ENCODE measurements at places on chromosomes 3 and 15.

- DNase-seq, result no peak
Observed at GRCh38 chr15:78673917-78674444, 33.0 kb upstream of the CHRNB4 start.

GRCh38 chr3:87004883-87005282, 13.9 kb upstream of the VGLL3 start:
- DNase-seq, result no peak

- DNase-seq, result no peak
Observed at GRCh38 chr15:23401627-23402026, 45.4 kb downstream of the GOLGA6L2 start.

- DNase-seq, result peak; percentile 20
Observed at GRCh38 chr3:187966636-187967406, 187.1 kb upstream of the LPP start.

DNA sequence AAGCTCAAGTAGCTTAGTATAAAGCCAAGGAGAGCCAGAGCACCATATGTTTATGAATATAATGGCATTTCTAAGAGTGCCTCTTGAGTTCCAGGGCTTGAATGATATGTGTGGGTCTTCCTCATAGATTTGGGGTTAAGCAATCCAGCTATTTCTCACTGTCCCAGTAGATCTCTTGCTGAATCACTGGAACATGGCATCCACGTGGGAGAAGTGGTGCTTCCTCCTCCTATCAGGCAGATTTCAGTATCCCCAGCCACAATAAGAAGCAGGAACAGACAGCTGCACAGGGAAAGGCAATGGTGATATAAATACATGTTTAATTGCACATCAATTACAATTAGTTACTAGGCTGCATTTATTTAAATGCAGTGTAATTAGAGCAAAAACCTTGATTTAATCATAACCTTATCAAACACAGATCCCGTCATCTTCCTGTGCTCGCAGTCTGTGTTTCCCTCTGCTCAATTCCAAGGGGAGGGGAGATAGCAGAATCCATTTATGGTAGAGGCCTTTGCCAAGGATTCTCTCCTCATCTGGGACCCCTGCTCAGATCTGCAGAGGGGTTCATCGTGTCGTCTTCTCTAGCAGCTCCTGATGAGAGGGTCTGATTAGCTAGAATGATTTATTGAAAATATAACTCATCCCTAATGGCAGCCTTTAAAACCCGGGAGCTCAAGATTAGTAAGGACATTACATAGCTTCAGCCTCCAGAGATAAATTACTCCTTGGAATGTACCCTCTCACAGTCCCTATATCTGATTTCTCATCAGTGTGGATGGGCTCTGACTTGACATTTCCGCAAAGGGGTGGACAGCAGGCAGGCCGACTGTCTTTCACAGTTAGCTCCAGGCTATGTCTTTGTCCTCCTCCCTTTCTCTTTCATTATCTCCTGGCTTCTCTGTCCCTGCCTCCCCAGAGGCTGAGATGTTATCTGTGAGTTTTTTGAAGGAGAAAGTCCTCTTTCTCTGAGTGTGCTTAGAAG, 775.9 kb downstream of the AGBL1 start:
- no peak for DNase-seq

DNA sequence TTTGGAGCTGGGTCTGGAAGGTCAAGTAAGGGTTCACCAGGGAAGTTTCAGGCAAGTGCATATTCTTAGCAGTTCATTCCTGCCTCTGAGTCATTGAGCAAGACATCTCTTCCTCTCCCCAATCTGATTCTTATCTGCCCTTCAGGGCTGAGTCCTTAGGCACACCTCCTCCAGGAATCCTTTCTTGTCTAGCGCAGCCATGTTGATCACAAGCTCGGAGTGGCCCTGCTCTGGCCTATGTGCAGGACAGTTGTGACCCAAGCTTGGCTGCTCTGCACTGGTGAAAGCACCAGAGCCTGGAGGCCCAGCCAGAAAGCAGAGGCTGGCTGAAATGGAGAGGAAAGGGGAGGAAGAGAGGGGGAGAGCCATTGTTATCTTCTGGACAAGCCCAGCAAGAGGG, 30.9 kb upstream of the MRPS22 start:
- no peak for DNase-seq

- no peak for DNase-seq
Observed at GRCh38 chr15:35548435-35548834, 2.5 kb upstream of the DPH6 start.

DNA sequence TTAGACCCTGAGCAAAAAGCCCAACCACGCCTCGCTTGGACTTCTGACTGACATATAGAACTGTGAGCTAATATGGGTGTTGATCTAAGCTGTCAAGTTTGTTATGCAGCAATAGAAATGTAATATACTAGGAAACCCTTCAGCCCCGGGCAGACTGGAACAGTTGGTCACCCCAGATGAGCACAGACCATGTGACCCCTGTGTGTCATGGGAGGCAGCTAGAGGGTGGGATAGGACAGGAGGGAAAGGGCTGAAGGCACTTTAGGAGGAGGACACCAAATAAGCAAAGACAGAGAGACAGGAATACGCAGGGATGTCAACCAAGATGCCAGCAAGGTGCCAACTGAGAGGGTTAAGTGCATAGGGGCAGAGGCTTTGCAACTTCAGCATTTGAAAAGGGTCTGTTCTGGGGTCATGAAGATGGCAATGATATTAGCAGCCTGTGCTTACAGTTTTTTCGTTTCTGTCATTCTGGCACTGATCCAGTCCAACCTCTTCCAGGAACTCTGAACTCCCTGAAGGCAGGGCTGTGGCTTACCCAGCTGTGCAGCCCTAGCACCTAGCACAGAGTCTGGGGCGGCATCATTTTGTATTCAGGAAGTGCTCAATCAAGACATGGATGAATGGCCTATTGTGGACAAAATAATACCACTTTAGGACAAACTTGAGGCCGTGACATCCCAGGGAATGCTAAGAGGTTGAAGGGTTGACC, 51.4 kb downstream of the HES1 start:
- DNase-seq, result no peak

DNA sequence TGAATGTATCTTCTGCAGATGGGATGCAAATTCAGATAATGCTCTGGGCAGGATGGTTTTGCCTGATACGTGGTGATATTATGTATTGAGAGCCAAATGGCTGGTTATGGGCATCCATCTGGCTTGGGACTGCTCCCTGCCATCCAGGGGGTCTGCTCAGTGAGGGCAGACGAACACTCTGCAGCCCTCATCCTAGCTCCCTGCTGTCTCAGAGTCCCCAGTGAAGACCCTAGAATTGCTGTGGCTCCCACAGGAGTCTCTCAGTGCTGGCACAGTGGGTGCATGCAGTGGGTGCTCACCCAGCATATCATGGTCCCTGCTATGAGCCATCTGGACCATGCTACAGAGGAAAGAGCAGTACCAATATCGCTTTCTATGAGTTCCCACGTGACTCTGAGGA, 10.3 kb downstream of the CX3CR1 start:
- no peak for DNase-seq

GRCh38 chr3:187919544-187919943, 174.3 kb upstream of the BCL6 start:
- no peak for DNase-seq

DNA sequence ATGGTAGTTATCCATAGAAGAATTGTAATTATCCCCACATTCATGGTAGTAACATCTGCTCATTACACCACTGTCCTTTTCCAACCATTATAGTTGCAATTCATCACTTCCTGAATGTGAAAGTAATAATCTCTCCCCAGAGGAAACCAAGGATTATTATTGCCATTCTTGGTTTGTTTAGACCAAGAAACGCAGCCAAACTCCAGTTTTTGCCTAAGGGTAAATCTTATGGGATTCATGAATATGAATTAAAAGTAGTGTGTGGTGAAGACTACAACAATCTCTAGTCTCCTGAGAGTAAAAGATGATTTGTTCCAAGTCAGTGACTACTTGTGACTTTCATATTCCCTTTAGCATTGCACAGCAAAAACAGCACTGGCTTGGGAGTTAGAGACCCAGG, 45.7 kb upstream of the ABI3BP start:
- DNase-seq, result no peak

- no peak for DNase-seq
Observed at GRCh38 chr3:145058483-145058882, 1086.9 kb downstream of the DIPK2A start.

DNA sequence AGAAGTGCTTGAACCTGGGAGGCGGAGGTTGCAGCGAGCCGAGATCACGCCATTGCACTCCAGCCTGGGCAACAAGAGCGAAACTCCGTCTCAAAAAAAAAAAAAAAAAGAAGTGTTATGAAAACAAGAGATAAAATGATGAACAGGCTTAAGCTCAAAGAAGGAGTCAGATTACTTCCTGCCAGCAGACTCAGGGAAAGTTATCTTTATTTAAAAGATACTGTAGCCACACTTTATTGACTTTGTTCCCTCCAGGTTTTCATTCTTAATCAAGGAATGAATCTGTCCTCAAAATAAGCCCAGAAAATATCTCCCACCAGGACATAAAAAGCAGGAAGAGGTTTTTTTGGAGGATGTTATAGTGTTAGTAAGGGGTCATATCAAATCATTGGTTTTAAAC, 176.5 kb upstream of the KCNMB2 start:
- DNase-seq, result no peak

DNA sequence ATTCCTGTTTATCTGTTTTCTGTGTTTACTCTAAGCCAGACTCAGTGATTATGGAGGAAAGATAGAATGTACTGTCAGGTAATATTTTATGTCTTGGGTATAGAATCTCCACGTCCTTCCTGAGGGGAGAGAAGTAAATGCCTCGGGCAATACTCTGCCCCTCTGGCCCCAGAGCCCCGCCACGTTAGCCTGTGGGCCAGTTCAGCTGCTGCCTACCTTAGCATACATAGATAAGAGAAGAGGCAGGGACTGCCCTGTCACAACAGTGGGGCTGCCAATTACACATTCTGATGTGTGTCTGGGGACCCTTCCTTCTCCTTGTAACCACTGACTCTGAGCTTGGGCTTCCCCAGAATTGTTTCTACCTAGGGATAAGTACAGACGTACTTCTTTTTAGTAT, 347.7 kb upstream of the ATP11B start:
- no peak for DNase-seq

DNA sequence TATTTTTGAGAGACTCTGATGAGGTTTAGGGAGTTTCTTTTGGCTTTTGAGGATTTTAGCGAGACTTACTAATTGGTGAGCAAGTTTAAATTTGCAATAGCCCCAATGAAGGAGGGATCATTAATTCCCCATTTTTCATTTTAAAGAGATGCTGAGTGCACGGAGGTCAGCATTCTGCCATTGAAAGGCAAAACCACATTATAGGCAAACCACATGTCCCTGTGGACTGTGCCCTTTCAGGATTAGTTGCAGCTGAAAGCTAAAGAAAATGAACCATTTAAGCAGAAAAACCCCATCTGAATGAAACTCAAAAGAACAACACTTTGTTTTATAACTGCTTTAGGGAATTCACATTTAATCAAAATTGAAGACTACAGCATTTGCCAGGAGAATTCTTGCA, 246.5 kb downstream of the PDZRN3 start:
- DNase-seq, result no peak

- DNase-seq, result no peak
Observed at GRCh38 chr15:63030101-63030551, 12.4 kb upstream of the TPM1 start.

- no peak for DNase-seq
Observed at GRCh38 chr15:72456684-72457083, 17.4 kb upstream of the ARIH1 start.

GRCh38 chr3:19576343-19576742, 357.7 kb downstream of the EFHB start:
- DNase-seq, result no peak

DNA sequence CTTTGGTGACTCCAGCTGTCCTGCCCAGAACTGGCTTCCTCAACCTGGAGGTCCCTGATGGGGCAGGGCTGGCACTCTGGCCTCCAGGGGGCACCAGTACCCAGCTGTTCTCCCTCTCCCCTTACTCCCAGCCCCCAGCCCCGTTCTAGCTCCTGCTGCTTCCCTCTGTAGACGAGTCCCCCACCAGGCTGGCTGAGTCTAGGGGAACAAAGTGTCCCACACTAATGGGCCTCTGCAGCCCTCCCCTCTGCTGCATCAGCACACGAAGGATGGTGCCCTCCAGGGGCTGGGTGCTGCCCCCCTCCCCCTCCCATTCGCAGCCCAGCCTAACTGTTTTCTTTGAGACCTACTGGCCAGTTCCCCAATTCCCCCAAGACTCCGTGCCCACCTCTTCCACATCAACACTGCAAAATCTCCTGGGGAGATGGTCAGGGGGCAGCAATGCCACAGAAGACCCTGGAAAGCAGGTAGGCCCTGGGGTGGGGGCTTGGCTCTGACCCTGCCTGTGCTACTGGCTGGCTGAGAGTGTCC, 4.2 kb downstream of the RHCG start:
- no peak for DNase-seq

Measured in NCI-H2081 (cell line).